ENCODE measurements at places on chromosomes 7 and 10. TPM values are rescaled to one million over a fixed set of nuclear protein-coding genes. Genes with fewer than 3 reads are reported as not detected.

NUDT13 gene
- total RNA-seq = 2.7 TPM

MMP21 gene
- 0.17 TPM for total RNA-seq

SLIT1 gene
- 0.40 TPM for total RNA-seq

ITPRID1 gene
- 0.43 TPM for total RNA-seq

TAS2R3 gene
- 1.5 TPM for total RNA-seq

Data from mucosa of gallbladder (tissue), 1 donor.